ENCODE measurements at places on chromosomes 2 and 18.
A peak's percentile ranks its signal among the peaks of the same experiment; 100 is the strongest.

DNA sequence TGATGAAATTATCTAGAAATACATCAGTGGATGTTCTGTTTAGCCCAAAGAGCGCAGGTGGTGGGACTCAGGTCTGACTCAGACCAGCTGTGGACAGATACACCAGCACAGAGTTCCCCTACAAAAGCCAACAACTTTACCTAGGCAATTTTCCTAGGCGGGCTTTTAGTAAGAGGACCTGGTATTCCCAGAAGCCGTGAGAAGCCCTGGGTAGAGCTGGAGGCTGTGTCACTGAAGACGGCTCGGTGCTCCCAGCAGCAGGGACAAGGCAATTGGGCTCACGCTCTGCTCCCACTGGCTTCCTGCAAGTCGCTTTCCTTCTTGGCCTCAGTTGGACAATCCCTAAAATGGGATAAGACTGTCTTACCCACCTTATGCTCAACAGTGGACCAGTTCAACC, 41.1 kb downstream of the TPO start:
- no peak for DNase-seq

DNA sequence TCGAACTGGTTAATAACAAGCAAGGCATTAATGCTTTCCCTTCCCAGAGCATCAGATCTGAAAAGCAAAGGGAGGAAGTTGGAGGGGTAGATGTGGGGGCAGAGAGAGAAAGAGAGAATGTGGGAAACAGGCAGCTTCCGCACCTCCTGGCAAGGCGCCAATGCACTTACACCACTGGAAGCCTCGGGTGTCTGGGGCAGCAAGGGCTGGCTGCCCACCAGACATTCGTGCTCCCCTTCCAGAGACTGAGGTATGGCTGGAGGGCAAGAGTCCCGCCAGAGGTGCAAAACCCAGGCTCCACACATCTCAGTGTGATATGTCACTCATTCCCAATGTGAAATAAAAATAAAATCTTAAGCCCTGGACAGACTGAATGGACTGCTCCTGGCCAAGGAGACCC, 46.4 kb downstream of the TEX51 start:
- DNase-seq, result peak; percentile 24

- DNase-seq, result no peak
Measured at GRCh38 chr2:136016836-136017235, 31.4 kb upstream of the DARS1 start.

- no peak for DNase-seq
Measured at GRCh38 chr2:37632310-37632709, 39.1 kb downstream of the CDC42EP3 start.

GRCh38 chr2:236988690-236989624, 96.7 kb upstream of the COPS8 start:
- DNase-seq, result no peak

GRCh38 chr18:10476338-10476791, 21.9 kb downstream of the APCDD1 start:
- no peak for DNase-seq

DNA sequence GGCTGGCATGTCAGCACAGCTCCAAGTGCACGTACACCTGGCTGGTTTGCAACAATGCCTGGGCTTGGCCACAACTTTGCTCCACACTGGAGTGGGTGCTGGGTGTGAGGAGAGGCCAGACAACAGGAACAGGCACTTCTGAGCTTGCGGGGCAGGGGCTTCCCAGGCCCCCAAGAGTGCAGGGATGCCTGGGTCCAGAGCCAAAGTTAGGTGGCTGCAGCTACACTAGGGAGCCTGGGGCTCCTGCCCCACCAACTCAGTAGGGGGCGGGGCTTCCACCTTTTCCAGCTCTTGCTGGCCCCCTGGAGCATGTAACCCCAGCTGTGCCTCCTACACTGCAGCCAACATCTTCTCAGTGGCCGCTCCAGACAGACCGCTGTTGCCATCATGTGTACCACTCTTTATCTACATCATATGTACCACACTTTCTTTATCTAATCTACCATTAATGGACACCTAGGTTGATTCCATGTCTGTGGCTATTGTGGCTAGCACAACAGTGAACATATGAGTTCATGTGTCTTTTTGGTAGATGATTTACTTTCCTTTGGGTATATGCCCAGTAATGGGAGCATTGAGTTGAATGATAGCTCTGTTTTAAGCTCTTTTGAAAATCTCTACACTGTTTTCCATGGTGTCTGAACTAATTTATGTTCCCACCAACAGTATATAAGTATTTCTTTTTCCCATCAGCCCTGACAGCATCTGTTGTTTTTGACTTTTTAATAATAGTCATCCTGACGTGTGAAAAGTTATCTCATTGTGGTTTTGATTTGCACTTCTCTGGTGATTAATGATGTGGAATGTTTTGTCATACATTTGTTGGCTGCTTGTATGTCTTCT, 87.9 kb downstream of the ZNF804A start:
- DNase-seq, result no peak

GRCh38 chr2:154049561-154049960, 177.8 kb downstream of the GALNT13 start:
- no peak for DNase-seq

GRCh38 chr2:102396012-102396411, 26.9 kb upstream of the IL18RAP start:
- no peak for DNase-seq

DNA sequence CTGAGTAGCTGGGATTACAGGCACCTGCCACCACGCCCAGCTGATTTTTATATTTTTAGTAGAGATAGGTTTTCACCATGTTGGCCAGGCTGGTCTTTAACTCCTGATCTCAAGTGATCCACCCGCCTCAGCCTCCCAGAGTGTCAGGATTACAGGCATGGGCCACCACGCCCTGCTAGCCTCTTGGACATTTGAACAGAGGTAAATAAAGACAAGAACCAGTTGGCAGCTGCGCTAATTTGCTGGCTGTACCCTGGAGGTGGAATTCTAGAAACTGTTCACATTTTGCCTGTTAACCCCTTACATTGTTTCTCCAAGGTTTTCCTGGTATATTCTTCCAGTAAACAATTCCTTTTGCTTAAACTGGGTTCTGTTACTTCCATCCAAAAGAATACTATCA, 132.9 kb downstream of the CDH2 start:
- no peak for DNase-seq

GRCh38 chr18:9199681-9200080, 63.1 kb downstream of the ANKRD12 start:
- DNase-seq, result no peak

- no peak for DNase-seq
Measured at GRCh38 chr2:143148011-143148410, 18.8 kb downstream of the ARHGAP15 start.

DNA sequence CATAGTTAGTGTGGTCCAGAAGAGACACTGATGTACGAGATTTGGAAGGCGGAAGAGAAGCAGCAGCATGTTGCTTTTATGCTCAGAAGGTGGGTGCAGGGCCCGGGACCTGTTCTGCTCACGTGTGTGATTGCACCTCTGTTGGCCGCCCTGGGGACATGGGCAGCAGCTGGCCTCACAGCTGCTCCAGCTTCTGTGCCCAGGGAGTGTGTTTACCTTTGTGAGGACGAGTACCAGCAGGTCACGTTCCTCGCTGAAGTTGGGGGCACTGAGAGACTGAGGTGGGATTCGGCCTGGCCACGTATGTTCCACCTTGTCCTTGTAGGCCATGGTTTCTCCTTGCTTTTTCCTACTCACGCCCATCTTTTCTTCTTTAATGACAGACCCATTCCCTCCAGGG, 86.3 kb downstream of the PMAIP1 start:
- DNase-seq, result no peak

- no peak for DNase-seq
Measured at GRCh38 chr18:44539926-44540325, 140.8 kb upstream of the SETBP1 start.

GRCh38 chr2:60333264-60333663, 220.2 kb downstream of the BCL11A start:
- no peak for DNase-seq

GRCh38 chr2:240397924-240398645, 37.4 kb upstream of the GPC1 start:
- no peak for DNase-seq

- no peak for DNase-seq
Measured at GRCh38 chr2:68115965-68116364, 41.7 kb upstream of the PNO1 start.

GRCh38 chr2:55585451-55586080, 31.9 kb downstream of the PPP4R3B start:
- no peak for DNase-seq

DNA sequence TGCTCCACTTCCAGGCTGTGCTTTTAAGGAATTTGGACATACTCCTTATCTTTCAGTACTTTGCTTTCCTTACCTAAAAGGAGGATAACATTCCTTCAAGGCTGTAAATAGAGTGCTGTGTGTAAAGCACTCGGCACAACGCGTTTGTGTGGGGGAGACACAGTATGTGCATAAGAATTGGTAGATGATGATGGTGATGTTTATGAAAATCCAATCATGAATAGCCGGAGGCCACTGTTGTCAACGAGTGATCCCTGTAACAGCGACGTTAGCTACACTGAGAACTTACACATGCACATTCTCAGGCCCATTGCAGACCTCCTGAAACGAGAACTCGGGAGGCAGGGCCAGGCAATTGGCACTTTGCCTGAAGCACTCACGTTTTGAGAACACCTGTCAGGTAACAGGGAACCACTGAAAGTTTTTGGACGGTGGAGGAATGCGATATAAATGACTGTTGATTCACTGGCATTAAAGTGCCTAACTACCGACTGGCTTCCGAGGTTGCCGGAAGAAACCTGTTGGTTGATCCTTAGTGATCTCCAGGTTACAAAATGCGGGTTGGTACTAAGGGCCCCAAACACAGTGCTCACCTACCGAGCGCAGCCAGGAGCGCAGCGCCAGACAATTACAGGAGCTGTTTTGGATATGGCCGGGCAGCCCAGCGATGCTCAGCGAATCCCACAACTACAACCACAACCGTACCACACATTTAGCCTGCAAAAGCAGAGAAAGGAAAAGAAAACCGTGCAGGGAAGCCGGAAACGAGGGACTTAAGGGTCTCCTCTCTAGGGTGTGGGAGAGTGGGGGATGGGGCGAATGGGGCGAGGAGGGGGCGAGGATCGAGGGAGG, 1.0 kb upstream of the MAP4K4 start:
- peak; percentile 12 for DNase-seq

DNA sequence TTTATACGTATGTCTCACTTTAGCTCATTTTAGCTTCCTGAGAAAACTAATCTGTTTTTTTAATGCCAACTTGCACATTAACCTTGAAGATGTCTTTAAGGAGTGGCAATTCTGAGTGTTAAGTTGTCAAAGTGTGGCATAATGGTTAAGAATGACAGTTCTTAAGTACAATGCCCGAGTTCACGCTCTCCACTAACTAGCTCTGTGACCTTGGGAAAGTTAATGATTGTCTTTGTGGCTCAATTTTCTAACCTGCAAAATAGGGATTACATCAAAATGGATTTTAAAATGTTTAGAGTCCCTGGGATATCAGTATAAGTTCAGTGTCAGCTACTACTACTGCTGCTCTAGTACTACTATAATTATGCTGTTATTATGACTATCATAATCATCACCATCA, 409.7 kb downstream of the SOCS6 start:
- DNase-seq, result no peak

- DNase-seq, result no peak
Measured at GRCh38 chr2:158045362-158045761, 56.3 kb upstream of the UPP2 start.
